Thyroid gland (tissue), 4 donors: ENCODE measurements at places on chromosomes 5 and 9.

GRCh38 chr9:137202966-137203365 lies 2.4 kb upstream of the TPRN start:
- DNase-seq: no peak

DNA sequence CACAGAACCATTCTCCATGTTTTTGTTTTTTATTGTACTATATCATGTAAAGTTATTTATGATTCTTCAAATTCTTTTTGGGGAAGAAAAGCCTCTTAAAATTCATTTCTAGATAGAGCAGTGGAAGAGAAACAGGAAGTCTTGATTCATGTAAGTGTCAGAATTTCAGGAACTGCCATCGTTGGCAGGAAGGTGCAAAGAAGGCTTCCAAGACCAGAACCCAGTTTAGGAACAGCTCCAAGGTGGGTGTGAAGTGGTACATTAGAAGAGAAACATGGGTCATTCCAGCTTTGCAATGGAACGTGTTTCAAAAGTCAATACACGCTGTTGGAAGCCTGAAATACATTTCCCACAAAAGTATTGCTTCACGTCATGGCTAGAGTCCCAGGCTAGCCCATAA lies 14.8 kb downstream of the SAXO1 start:
- DNase-seq: no peak

GRCh38 chr5:125554355-125554754 lies 807.9 kb upstream of the ZNF608 start:
- DNase-seq: no peak

DNA sequence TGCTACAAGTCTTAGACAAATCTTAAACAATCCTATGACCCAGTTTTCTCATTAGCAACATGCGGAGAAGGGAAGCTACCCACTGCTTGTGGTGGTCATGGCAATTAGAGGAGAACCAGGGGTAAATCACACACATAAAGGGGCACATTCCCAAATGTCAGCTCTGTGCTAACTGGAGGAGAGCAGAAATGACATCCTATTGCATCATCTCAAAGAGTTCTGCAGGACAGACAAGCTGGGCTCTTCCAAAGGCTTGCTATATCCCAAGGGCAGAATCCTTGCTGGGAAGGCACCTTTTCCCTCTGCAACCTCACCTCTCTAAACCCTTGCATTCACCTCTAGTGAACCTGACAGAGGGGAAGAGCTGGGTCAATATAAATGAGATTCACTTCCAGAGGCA lies 17.0 kb upstream of the WWC1 start:
- DNase-seq: no peak

- DNase-seq: no peak
Measured at GRCh38 chr9:116275418-116276195, 122.0 kb downstream of the PAPPA start.
